ENCODE measurements at places on chromosomes 2 and 18.

GRCh38 chr2:215921895-215922294, 91.5 kb downstream of the MREG start:
- DNase-seq = no peak

DNA sequence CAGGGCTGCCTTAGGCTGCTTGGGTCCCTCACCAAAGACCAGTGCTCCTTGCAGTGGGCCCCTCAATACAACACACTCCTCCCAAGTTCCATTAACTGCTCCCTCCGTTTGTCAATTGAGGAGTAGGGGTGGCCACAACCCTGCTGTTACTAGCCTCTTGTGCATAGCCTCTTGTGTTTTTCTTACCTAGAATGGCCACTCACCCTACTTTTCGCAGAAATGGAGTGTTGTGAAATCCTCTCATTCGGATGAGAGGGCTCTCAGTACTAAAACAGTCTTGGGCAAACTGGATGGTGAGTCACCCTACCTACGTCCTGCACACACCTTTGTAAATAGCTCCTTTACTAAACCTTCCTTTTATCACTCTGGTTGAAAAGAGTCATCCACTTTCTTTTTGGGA, 253.9 kb downstream of the OSR1 start:
- DNase-seq = no peak

DNA sequence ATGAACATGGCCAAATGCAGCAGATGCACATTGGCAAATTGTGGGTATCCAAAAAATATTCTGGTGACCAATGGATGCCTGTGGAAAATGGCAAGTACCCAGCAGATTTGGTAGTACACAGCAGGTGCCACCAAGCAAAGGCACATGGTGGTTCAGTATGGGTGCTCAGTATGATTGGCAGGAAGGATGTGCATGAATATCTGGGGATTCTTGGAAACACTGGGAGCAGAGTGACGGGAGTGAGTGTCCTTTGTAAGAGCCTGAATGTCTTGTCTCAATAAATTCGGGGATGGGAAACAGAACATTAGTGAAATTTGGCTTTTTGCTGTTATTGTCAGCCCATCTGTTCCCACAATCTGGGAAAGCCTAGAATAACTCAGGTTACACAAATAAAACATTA, 36.8 kb upstream of the ACADL start:
- no peak for DNase-seq

- no peak for DNase-seq
Observed at GRCh38 chr2:209046163-209046562, 377.7 kb upstream of the MAP2 start.

GRCh38 chr18:21656402-21656801, 44.3 kb downstream of the SNRPD1 start:
- no peak for DNase-seq

- DNase-seq = no peak
Observed at GRCh38 chr18:74573053-74573452, 24.6 kb upstream of the ZNF407 start.

GRCh38 chr2:102439065-102439695, 16.2 kb downstream of the IL18RAP start:
- no peak for DNase-seq

- peak; percentile 43 for DNase-seq
Observed at GRCh38 chr2:170361090-170361936, 183.4 kb downstream of the MYO3B start.

- no peak for DNase-seq
Observed at GRCh38 chr2:136060416-136060815, 57.5 kb downstream of the CXCR4 start.

DNA sequence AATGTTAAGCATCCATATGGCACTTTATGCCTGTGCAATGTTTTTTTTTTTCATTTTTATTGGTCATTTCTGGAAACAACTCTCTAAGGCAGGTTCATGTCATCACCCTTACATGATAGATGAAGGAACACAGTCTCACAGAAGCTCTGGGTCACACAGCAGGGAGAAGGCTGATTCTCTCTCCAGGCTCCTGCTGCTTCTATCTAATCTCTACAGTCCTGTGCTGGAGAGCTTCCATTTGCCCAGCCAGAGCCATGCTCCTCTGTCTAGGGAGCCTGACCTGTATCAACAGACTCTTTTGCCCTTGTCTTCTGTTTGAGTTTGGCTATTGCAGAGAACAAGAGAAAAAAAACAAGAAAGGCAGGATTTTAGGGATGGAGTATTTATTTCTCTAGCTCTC, 584.8 kb downstream of the MBD2 start:
- DNase-seq = no peak

DNA sequence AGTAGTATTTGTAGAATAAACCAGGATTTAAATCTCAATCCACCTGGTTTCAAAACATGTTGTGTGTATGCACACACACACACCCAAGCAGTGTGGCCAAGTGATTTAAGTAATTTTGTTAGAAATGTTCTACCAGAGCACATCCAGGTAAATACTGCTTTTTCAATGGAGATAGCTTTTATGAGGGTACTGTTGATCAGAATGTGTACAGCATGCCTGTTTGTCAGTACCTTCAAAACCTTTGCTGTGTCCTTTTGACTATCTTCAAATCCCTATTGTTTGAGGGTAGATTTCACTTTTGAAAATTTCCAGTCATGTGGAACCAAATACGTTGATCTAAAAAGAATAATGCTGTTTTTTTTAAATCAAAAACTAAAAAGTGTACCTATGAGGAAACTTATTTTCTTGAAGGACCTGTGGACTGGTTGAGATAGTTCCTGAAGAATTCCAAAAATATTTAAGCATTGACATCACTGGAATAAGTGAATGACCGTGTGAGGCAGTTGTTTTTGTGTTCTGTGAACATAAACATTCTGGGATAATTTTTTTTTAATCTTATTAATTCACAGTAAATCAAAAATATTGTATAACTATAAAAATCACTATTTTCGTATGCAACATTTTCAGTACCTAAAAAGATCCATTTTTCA, 70.9 kb downstream of the PTRHD1 start:
- no peak for DNase-seq

GRCh38 chr2:124666976-124667375, 641.9 kb downstream of the CNTNAP5 start:
- no peak for DNase-seq

GRCh38 chr2:7950035-7950612, 731.7 kb upstream of the ID2 start:
- DNase-seq = no peak

- DNase-seq = no peak
Observed at GRCh38 chr2:60554646-60555065, 1.2 kb upstream of the BCL11A start.

GRCh38 chr2:63614983-63615945, 26.5 kb downstream of the MDH1 start:
- DNase-seq = no peak

- DNase-seq = no peak
Observed at GRCh38 chr2:240184656-240185055, 44.2 kb upstream of the OTOS start.

- DNase-seq = no peak
Observed at GRCh38 chr2:235500110-235500760, 6.4 kb downstream of the AGAP1 start.

DNA sequence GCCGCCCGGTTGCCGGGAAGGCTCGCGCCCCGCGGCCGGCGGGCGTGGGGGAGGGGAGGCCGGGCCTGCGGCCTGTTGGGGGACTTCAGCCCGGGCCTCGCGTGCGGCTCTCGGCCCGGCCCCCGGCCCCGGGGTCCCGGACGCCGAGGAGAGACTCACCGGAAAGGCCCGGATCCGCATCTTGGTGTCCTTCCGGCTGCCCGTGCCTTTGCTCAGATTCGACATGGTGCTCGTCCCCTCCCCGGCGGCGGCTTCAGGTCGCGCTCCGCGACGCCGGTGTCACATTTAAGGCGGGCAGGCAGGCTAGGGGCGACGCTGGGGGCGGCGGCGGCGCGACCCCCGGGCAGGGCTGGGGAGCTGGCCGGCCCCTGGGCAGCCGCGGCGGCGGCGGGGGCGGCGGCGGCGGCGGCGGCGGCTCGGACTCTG, 365 bp downstream of the CUL3 start:
- DNase-seq = peak; percentile 38

GRCh38 chr2:217338306-217338916, 478.5 kb upstream of the TNP1 start:
- DNase-seq = no peak

DNA sequence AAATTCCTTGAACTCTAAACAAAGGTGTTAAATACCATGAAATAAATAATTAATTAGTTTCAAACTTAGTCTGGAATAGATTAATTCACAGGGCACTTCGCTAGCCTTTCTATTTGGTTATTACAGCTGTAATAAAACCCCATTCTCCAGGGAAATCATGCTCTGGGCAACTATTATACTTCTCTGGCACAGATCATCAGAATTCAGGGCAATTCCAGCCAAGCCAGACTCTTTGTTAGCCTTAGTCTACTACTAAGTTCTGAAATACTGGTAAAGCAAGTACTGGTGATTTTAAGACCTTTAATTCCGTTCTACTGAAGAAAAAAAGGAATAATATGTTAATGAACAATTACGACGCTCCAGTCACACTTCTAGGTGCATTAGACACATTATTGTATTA, 123.4 kb upstream of the PDE1A start:
- DNase-seq = no peak

- no peak for DNase-seq
Observed at GRCh38 chr2:110712737-110713136, 19.6 kb upstream of the ACOXL start.

DNA sequence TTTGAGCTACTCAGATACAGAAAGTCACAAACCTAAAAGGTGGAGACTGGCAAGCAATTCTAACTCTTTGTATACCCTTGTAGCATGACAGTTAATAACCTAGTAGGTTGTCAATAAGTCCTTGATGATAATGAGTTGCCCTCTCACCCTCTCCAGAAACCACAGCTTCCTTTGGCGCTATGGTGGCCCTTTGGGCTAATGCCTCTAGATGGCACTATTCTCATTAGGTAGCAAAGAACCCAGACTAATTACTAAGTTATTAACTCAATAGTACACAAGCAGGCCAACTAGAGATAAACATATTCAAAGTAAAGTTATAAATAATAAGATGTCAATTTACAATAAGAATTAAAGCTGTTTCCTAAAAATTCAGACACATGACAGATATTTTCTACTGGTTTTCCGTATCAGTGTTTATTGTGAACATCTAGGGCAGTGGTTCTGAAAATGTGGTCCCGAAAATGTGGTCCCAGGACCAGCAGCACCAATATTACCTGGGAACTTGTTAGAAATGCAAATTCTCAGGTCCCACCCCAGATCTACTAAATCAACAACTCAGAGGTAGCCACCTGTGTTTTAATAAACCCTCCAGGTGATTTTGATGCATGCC, 41.1 kb downstream of the LDAH start:
- no peak for DNase-seq

DNA sequence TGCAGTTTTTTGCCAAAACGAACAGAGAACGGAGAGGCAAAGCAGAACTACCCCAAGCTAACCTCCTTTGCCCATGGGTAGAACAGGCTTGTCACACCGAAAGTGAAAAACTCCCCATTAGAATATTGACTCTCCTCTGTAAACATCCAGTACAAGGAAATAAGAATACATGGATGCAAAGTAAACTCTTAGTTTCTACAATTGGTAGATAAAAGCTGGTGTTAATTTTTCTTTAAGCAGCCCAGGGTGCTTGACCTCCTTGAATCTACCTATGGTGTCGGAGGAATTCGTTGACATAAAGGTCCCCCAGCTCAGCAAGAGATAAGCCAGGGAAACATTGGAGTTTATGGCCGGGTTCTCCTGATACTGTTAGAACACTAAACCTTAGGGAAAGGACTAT, 48.4 kb upstream of the DSG1 start:
- DNase-seq = no peak

- no peak for DNase-seq
Observed at GRCh38 chr2:189407281-189408209, 33.7 kb upstream of the WDR75 start.

DNA sequence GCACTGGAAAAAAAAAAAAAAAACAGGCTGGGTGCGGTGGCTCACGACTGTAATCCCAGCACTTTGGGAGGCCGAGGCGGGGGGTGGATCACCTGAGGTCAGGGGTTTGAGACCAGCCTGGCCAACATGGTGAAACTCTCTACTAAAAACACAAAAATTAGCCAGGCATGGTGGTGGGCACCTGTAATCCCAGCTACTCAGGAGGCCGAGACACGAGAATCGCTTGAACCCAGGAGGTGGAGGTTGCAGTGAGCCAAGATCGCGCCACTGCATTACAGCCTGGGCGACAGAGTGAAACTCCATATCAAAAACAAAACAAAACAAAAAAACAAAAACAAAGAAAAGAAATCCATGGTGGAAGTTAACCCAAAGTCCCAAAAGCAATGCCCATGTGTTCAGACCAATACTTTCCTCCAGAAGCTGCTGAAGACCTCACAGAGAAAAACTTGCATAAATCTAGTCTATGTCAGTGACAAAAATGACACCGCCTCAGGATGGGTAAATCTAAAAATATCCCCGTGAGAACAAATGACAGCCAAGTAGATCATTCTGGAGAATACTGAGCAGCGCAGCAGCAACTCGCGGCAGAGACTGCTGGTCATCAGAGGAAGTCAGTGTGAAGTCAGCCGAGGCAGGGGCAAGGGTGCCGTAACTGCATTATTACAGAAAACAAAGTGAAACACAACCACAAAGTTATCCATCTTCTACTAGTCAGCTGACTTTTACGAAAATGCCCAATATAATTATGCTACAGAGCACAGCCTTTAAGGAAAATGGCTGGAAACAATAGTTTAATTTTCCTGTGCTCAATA, 41.0 kb downstream of the LPIN2 start:
- DNase-seq = no peak

DNA sequence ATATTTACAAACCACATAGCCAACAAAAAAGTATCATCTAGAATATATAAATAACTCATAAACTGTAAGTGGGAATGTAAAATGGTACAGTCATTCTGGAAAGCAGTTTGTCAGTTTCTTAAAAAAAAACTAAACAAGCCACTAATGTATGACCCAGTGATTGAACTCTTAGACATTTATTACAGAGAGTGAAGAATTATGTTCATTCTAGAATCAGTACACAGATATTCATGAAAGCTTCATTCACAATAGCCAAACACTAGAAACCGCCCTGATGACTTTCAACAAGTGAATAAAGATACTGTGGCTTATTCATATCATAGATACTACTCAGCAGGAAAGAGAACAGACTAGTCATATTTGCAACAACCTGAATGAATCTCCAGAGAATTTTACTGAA, 1541.5 kb downstream of the LRP1B start:
- no peak for DNase-seq

GRCh38 chr2:214412679-214413078, 1.8 kb downstream of the VWC2L start:
- no peak for DNase-seq

All from stimulated activated CD4-positive, alpha-beta T cell treated with anti-CD3 and anti-CD28 coated beads, Interleukin-1b, Interleukin-23, amount 100 ng/mL, for 24 hours (primary cell).